Mesothelial cell of epicardium (in vitro differentiated cells): ENCODE measurements at places on chromosomes 5 and 9.

DNA sequence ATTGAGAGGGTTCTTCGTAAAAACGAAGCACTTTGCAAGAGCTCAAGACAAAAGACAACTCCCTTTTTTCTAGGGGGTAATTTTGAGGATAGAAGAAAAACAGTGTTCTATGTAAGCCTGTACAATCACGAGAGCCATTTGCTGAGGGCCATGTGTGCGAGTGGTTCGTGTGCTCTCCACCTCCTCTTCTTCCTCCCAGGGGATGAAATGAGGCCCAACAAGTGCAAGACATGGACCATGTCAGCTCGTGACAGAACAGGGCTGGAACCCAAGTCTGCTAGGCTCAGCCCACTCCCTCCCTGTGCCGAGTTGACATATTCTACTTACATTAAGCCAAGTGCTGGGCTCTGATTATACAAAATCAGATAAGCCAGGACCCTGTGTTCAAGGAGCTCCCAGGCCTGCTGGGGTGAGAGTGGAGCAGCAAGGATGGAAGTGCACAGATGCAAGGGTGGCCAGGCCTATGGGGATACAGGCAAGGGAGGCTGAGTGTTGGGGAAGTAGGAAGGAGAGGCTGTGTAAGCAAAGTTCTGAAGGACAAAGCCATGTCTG is 97.9 kb upstream of the MSX2 start:
- no peak for DNase-seq

- DNase-seq = no peak
Observed at GRCh38 chr9:81552581-81552991, 136.8 kb downstream of the TLE1 start.

- no peak for DNase-seq
Observed at GRCh38 chr9:100167915-100168654, 69.0 kb downstream of the INVS start.

- no peak for DNase-seq
Observed at GRCh38 chr9:100441911-100442361, 15.0 kb downstream of the MSANTD3 start.

DNA sequence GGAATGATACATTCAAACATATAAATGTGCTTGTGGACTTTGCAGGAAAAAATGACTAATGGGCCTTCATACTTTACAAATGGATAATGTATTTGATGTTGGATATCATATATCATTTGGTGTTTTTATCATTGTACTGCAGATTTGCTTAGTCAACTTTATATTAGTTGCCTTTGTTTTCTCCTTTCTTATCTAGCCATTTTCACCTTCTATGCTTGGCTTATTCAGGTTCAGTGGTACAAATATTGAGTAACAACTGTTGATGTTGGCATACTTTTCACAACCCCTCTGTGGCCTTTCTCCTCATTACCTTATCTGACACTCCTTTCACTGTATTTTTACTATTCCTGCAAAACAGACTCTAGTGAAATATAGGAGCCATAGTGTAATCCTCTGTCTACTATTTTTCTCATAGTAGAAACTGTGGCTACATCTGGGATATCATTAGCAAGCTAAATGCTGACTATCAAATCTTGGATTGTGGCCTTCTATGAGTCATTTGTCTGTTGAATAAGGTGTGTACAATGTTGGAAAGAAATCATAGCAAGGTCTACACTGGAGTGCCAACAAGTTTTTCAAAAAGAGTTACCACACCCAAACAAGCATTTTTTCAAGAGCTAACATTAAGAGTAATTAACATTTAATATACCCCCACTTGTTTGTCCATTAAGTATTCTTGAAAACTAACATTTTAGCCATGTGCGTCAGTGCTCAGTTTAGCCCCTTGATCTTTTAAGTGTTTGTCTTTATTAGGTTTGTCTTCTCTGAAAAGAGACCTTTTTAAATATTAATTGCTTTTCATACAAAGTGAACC is 330.1 kb downstream of the ADGRV1 start:
- DNase-seq = no peak

GRCh38 chr9:137694236-137694959 is 75.6 kb downstream of the EHMT1 start:
- no peak for DNase-seq

GRCh38 chr9:16545639-16546038 is 324.8 kb downstream of the BNC2 start:
- DNase-seq = no peak

- DNase-seq = no peak
Observed at GRCh38 chr5:126449751-126450271, 26.6 kb downstream of the GRAMD2B start.

GRCh38 chr5:94577466-94578245 is 40.7 kb downstream of the KIAA0825 start:
- DNase-seq = no peak

DNA sequence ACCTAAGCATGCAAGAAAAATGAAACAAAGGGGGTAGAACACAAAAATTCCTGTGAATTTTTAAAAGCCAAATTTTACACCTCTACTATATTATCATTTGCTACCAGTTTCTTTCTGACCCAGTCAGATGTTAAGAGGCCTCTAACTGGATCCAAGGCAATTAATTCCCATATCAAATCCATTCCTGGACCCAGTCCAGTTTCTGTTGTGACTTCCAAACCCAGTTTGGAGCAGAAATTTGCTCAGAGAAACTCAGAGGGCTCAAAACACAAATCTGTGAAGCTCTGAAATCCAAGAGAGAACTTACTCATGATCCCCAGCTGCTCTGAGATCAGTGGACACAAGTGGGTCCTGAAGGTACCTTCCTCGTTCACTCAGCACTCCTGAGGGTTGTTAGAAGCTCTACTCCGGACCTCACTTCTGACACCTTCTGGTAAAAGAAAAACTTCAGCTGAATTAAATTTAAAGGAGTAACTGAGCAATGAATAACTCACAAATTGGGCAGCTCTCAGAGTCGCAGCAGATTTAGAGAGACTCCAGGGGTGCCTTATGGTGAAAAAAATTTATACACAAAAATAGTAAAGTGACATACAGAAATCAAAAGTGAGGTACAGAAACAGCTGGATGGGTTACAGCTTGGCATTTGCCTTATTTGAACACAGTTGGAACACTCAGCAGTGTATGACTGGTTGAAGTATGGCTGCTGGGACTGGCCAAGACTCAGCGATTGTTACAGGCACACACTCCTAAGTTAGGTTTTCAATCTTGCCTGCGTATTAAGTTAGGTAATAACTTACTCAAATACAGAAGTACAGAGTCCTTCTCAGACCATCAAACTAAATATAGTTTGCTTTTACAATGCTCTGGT is 32.4 kb downstream of the INSL4 start:
- no peak for DNase-seq

DNA sequence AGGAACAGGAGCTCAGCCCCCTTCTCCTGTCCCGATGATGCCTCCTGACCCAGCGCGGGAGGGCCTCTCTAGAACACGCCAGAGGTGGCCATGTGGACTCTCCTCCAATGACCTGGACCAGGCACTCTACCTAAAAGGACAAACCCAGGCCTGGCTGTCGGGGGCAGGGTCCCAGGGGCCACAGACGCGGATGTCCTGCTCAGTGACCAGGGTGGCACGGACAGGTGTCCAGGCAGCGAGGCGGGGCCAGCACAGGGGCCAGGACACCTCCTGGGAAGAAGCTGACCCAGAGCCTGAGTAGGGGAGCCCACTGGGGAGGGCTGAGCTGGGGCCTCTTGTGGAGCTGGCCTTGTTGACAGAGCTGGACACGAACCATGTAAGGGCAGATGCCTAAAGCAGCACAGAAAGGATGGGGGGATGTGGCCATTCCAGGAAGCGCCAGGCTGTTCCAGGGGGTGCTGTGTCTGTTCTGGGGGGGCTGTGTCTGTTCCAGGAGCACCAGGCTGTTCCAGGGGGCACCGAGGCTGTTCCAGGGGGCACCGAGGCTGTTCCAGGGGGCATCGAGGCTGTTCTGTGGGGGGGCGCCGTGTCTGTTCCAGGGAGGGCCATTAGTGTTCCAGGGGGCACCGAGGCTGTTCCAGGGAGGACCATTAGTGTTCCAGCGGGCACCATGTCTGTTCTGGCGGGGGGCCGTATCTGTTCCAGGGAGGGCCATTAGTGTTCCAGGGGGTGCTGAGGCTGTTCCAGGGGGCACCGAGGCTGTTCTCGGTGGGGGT is 30.5 kb downstream of the EXD3 start:
- no peak for DNase-seq

- DNase-seq = no peak
Observed at GRCh38 chr5:36680066-36680465, 73.7 kb downstream of the SLC1A3 start.

DNA sequence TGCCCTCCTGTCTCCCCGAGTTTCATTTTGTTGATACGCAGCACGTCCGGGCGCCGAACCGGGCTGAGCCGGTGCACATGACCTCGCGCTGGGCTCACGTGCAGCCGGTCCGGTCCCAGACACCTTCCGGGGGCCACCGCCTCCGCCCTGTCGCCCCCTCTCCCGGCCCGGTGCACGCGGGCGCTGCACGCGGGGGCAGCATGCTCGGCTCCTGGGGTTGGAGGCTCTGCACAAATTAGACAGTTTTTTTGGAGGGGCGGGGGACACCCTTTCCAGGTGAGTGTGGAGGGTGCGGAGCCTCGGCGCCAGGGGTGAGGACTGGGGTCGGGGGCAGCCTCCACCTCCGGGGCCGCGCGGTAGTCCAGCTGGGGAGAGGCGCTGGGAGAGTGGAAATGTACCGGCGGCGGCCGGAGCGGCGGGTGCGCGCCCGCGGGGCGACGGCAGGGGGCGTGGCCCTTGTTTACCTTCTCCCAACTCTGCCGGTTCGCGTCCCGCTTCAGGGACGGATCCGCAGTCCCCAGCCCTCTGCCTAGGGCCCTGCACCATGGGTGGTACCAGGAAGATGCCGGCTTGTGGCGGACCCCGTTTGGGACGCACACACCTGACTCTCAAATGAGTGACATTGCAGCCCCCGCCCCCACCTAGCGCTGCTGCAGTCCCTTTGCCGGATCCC is 1.1 kb downstream of the JADE2 start:
- DNase-seq = peak; percentile 81

- no peak for DNase-seq
Observed at GRCh38 chr5:181160152-181160754, 12.9 kb downstream of the OR2V2 start.

DNA sequence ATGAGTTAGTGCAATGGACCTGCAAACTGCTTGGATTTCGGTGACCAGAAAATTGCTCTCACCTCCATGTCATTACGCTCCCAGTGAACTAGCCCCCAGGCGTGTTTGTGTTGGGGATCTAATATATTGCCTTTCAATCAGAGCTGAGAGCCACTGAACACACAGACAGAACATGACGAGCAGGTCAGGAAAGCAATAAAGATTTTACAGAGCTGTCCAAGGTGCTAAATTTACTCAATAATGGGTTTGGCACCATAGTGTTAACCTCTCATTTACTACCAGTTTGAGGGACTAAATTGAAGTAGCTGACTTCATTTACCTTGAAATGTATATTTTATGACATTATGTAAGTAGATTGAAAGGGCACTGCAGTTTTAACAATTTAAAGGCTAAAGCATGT is 383.0 kb downstream of the EBF1 start:
- DNase-seq = no peak

DNA sequence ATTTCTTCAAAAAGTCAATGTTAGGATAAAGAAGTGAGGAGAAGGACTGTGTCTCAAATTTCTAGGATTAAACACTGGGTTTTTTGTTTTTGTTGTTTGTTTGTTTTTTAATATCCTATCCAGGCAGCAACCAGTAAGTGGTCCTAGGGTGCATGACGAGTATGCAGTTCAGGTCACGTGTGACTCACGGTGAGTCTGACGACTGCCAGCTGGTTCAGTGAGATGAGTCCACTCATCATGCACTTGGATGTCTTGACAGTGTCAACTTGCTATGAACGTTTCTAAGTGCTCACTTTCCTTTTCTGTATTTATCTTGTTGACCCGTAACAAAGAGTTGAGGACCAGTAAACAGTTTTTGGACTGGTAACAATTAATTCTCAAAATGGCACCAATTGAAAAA is 32.7 kb downstream of the ATG10 start:
- no peak for DNase-seq

GRCh38 chr9:107389617-107390071 is 99.9 kb downstream of the KLF4 start:
- DNase-seq = no peak

GRCh38 chr9:114804505-114804904 is 1.3 kb downstream of the TNFSF15 start:
- DNase-seq = no peak

DNA sequence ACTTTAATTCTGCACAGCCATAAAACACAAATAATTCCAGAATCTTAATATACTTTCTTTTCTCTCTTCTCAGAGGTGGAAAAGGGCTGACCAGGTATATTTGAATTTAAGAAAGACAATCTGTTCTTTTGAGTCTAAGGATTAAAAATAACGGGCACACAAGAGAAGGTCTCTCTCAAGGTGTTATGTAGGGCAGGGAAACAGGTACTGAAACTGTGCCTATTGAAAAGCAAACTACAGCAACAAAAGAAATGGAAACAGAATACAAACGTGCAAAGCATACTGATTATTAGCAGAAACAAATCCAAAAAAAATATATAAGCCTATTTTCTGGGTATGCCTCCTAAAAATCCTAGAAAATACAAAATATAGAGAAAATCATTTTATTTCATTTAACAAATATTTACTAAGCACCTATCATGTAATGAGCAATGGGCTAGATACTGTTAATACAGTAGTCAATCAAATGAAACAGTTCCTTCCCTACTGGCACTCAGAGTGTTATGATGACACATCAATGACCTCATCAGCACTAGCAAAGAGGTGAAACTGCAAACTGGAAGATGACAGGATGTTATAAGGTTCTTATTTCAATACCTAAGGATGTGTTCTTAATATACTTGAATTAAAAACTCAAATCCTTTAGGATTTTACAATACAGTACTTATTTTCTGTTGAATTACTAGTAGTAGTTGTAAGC is 87.7 kb downstream of the AUH start:
- no peak for DNase-seq

DNA sequence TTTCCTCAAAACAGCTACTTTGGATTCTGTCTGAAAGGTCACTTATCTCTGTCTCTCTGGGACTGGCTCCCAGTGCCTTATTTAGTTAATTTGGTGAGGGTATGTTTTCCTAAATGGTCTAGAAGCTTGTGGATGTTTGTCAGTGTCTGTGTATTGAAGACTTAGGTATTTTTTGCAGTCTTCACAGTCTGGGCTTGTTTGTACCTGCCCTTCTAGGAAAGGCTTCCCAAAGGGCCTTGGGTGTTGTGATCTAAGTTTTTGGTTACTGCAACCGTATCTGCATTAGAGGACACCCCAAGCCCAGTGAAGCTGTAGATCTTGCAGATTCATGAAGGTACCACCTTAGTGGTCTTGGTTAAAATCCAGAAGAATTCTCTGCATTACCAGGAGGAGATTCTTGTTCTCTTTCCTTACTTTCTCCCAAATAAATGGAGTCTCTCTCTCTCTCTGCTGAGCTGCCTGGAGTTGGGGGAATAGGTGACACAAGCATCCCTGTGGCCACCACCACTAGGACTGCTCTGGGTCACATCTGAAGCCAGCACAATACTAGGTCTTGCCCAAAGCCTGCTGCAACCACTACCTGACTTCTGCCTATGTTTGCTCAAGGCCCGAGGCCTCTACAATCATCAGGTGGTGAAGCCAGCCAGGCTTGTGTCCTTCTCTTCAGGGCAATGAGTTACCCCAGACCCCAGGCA is 17.8 kb upstream of the CCNB1 start:
- DNase-seq = no peak

- no peak for DNase-seq
Observed at GRCh38 chr5:87074934-87075541, 192.6 kb upstream of the RASA1 start.
